Uterine smooth muscle cell (primary cell): ENCODE measurements at places on chromosomes 4 and X. TPM values are rescaled to one million over a fixed set of nuclear protein-coding genes. Genes with fewer than 3 reads are reported as not detected.

Gene TEX13B
- total RNA-seq = 0.12 TPM in 1 of 2 replicates, not detected in the other

Gene HADH
- 17.0 and 19.6 TPM in 2 replicates for total RNA-seq

Gene VCX3A
- total RNA-seq = not detected in 2 replicates

Gene MUC7
- total RNA-seq = not detected in 2 replicates

Gene EFHC2
- total RNA-seq = 0.44 and 0.50 TPM in 2 replicates
